ENCODE measurements at places on chromosomes 5 and 9.

GRCh38 chr5:56515011-56515410 lies 281.9 kb upstream of the ANKRD55 start:
- no peak for DNase-seq

GRCh38 chr9:136661641-136662325 lies 933 bp upstream of the EGFL7 start:
- DNase-seq = no peak

DNA sequence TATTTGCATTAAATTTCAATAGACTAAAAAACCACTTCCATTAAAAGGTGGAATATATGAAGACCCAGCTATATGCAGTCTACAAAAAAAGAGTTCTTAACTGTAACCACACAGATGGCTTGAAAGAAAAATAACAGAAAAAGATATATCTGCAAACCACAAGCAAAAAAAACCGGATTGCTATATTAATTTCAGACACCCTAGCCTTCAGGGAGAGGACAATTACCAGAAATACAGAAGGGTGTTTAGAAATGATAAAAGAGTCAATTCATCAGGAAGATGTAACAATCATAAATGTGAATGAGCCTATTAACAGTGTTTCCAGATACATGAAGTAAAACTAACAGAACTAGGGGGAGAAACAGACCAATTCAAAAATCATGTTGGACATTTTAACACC lies 56.9 kb upstream of the SMIM23 start:
- no peak for DNase-seq

- no peak for DNase-seq
Measured at GRCh38 chr9:18601026-18601425, 127.1 kb downstream of the ADAMTSL1 start.

GRCh38 chr9:33142535-33142934 lies 24.6 kb downstream of the B4GALT1 start:
- no peak for DNase-seq

- DNase-seq = no peak
Measured at GRCh38 chr5:5165541-5166002, 25.4 kb downstream of the ADAMTS16 start.

DNA sequence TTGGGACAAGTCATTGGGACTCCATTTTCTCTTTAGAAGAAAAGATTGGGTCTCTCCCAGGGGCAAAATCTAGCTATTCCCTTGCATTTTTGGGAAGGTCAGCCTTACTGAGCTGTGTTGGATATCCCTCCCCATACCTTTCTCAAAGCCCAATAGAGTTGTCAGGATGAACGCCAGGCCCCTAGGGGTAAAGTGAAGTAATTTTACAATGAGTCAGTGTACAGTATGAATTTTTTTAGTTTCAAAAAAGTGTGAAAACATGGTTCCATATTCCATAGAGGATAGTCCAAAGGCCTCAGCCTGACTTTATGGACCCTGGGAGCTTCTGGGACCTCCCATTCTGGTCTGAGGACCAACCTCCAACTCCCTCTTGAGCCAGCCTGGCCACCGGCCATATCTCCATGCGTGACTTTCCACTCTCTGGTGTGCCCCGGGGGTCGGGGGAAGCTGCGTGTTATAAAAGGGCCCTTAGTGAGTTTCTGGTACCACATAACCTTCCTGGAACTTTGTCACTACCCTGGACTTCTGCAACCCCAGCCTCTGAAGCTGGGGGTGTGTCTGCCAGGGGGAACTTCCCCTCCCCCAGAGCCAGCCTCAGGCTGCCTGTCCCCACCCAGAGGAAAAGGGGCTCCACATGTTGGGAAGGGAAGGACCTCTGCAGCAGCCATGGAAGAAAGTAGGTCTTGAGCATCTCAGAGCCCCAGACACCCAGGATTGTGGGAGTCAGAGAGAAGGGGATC lies 52.4 kb upstream of the SYNPO start:
- DNase-seq = no peak

GRCh38 chr5:83371726-83372125 lies 99.8 kb upstream of the VCAN start:
- no peak for DNase-seq

GRCh38 chr5:6886866-6887265 lies 173.6 kb downstream of the TENT4A start:
- DNase-seq = no peak

DNA sequence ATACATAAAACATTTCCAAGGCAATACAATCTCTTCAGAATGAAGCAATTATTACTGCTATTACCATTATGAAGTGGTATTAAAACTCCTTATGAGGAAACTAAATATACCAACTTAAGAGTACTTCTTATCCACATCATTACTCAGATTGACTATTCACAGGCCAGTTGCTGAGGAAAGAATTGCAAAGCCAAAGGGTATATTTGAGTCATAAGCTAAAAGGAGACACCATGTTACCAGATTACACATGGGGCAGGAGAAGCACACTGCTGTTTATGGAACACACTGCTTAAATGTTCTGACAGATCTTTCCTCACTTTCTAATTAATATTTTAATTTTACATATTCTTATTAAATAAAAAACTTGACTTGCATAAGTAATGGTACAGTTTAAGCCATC lies 1726.4 kb upstream of the NUDT12 start:
- DNase-seq = no peak

Measured in activated CD4-positive, CD25-positive, alpha-beta regulatory T cell treated with anti-CD3 and anti-CD28 coated beads, Interleukin-2, amount 50 U/mL, for 16 hours (primary cell).